ENCODE measurements at places on chromosomes 4 and X. TPM values are rescaled to one million over a fixed set of nuclear protein-coding genes. Genes with fewer than 3 reads are reported as not detected.

DNA sequence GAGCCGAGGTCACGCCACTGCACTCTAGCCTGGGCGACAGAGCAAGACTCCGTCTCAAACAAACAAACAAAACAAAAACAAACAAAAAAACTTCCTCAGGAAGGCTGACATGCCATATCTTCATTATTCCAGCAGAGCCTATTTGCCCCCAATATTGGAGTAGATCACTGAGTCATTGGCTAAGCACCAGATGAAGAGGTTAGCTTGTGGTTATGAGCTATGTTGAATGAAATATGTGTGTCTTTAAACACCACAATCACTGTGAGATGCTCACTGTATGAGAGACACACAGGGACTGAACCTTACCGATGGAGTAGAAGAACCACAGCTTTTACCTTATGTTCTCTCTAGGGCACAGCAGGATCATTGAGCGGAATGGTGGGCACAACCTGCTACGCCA is 122.1 kb upstream of the EOLA2 start:
- DNase-seq = no peak

The NR0B1 gene
- not detected for total RNA-seq

DNA sequence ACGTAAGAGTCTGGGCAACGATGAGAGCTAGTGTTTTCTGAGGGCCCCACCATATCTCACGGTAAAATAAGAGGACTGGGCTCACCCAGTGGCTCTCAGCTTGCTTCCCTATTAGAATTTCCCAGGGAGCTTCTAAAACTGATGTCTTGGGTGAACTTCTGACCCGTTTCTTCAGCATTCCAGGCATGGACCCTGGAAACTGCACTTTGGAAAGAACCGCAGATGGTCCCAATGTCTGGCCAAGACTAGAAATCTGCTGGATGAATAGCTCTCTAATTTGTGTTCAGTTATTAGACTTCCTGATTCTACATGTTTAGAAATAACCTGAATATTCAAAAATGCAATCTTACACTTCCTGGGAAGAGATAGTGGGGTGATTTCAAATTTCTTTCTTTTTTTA is 127.8 kb downstream of the ANOS1 start:
- no peak for DNase-seq

- DNase-seq = no peak
These were observed 90.0 kb downstream of the MAOA start for GRCh38 chrX:43745938-43746721.

- DNase-seq = no peak
These were observed 2123.1 kb upstream of the TENM3 start for GRCh38 chr4:180120068-180120467.

The MAGEA9 gene
- not detected for total RNA-seq

The TIGD4 gene
- 0.26 TPM for total RNA-seq

GRCh38 chrX:148498067-148498466 is 2.4 kb upstream of the AFF2 start:
- DNase-seq = peak; percentile 8

DNA sequence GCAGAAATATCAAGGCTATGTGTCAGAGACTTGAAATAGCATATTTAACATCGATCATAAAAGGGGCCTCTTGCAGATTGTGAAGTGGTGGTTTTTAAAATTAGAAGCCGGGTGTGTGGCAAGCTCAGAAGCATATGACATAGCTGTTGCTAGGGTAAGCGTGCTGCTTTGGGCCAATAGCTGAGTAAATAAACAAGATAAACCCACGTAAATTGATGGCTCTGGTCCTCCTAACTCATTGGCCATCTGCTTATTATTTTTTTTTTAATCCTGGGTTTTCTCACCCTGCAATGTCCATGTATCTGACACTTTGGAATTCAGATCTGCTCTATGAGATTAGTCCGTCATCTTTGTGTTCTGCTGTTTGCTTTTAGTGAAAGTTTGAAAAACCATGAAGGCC is 32.6 kb upstream of the STOX2 start:
- no peak for DNase-seq

GRCh38 chr4:99008051-99008450 is 12.5 kb downstream of the METAP1 start:
- DNase-seq = no peak

DNA sequence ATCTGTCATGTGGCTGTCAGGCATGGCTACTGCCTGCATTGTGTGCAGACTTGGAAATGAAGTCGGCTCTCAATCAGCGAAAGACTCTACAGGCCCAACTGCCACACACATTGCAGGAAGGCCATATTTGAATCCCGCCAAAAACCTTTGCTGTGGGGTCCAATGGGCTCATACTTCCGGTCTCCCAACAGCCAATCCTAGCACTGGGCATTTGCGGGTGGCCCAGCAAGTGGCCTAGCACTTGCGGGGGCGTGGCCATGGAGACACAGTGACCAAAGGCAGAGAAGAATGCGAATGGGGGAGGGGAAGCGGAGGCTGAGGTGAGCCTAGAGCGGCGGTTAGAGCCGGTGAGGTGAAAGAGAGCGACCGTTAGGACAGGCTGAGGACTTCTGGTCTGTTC is at the start of gene OTUD6A:
OTUD6A (plus strand) TSS at position 382 of the 400 bp plus-strand sequence. CDS start 68 bp downstream, outside the sequence.
- no peak for DNase-seq
